ENCODE measurements at places on chromosomes 3 and 15. TPM values are rescaled to one million over a fixed set of nuclear protein-coding genes. Genes with fewer than 3 reads are reported as not detected.

Gene SLCO2A1
- 9.6 TPM for total RNA-seq

Gene PLA2G4E
- 0.05 TPM for total RNA-seq

Gene FAM240A
- not detected for total RNA-seq

Gene RTP3
- total RNA-seq = not detected

Gene EFL1
- 13.6 TPM for total RNA-seq

Gene IRAK2
- 1.4 TPM for total RNA-seq

Gene SLC22A13
- total RNA-seq = not detected

Gene CLDN11
- 12.5 TPM for total RNA-seq

Gene CIDEC
- 1.4 TPM for total RNA-seq

GRCh38 chr15:79896634-79897379, at the start of gene MTHFS:
Gene MTHFS, minus strand, starts transcription at chr15:79897014. Its CDS starts 26 bp downstream, at chr15:79896988.
- DNase-seq = peak; percentile 83

DNA sequence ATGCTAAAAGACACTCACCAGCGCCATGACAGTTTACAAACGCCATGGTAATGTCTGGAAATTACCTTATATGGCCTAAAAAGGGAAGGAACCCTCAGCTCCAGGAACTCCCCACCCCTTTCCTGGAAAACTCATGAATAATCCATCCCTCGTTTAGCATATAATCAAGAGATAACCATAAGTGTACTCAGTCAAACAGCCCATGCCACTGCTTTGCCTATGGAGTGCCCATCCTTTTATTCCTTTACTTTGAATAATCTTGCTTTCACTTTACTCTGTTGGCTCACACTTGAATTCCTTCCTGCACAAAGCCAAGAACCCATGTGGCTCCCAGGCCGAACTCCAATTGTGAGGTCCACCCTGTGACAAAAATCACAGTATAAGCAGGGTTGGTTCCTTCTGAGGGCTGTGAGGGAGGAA, 19.1 kb upstream of the FSTL1 start:
- DNase-seq = no peak

DNA sequence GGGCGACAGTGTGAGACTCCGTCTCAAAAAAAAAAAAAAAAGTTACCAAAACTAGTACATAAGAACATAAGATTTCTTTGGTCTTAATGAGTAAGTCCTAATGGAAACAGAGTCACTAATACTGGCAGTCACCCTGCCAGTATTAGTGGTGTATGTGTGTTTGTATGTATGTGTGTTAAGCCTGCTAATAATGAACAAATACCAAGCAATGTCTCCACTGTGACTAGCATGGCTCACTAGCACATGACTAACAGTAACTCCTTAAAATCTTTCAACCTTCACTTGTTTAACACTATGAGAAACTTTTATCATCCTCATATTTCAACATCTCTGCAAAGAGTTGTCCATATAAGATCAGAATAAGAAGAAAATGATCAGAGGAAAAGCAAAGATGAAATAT, 231.0 kb upstream of the ATP11B start:
- no peak for DNase-seq

- no peak for DNase-seq
Observed at GRCh38 chr3:31765871-31766270, 215.2 kb downstream of the OSBPL10 start.

DNA sequence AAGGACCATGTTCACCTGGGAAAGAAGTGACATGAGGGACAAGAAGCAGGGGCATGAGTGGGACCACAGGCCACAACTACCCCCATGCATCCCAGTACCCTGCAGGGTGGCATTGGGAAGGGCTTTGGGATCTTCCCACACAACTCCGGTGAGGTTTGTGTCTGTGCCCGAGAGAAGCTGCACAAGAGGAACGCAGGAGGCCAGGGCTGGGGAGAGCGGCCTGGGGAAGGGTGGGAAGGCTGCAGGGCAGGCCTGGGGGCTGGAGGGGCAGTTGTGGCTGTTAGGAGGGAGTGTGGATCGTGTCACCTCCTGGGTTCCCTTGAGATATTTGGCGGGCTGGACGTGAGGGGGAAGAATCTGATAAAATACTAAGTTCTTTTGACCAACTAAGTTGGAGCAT, 25.3 kb upstream of the MFSD1 start:
- no peak for DNase-seq

- no peak for DNase-seq
Observed at GRCh38 chr3:51530485-51530884, 8.0 kb upstream of the RAD54L2 start.

DNA sequence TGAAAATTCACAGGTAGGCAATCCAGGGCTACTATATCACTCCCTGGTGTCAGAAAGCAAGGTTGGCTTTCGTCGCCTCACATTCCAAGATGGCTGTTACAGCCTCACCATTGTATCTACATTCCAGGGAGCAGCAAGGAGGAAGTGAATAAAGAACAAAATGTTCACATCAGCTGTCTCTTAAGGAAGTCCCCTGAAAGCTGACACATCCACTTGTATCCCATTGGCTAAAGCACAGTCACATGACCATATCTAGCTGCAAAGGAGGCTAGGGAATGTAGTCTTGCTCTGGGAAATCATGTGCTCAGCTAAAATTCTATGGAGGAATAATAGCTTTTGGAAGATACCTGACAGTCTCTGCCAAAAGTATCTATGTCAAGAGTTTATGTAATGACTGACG, 12.8 kb upstream of the GATA2 start:
- DNase-seq = no peak

- no peak for DNase-seq
Observed at GRCh38 chr3:160691962-160692361, 15.0 kb downstream of the ARL14 start.

DNA sequence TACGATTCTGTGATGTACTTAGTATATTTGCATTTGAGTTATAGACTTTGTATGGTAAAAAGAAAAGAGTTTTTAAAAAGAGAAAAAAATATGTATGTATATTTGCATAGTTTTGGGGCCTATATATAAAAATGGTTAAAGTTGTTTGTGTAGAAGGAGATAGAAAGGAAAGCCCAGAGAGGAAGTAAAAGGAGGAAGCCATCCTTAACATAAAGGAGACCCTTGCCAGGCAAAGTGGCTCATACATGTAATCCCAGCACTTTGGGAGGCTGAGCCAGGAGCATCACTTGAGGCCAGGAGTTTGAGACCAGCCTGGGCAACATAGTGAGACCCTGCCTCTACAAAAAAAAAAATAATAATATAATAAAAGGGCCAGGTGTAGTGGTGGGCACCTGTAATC, 8.4 kb downstream of the SNAP23 start:
- DNase-seq = no peak

DNA sequence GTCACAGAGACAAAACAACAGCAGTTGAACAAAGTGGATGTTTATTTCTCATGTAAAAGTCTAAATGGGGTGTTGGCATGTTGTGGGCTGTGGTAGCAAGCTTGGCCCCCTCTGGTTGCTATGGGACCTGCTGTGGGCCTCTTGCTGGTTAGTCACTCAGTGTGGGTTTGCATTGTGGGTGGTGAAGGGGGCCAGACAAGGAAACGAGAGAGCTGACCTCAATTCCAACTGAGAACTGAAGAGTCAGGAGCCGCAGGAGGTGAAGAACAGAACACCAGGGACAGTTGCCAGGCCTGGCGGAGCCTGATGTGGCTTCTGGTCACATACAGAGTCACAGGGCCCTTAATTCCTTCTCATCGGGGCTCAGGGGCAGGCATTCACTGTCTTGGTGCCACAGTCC, 1.9 kb upstream of the ADPGK start:
- no peak for DNase-seq

DNA sequence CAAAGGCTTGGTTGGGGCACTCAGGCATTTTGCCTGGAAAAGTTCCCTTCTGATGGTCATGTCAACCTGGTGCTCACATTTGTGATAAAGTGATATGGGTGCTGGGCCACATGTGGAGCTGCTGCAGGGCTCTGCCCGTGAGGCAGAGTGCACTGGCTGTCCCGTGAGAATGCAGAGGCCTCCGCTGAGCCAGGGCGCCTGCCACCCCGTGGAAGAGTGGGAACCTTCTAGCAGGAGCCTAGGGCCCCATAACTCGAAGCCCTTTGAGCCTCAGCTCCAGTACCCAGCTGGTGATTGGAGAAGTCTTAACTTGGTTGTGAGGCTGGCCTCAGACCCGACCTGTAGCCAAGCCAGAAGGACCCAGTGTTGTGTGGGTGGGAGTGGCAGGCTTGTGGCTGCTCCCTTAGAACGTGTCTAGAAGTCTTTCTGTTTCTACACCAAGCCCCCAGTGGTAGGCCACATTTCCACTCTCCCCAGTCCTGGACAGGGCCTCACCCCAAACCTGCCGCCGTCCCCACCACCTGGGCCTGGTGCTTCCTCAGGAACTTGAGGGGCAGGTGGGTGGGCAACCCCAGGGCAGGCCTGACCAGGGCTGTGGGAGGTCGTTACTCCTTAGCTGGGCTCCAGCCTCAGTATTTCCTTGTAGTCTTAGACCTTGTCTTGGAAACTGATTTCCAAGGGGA, 19.7 kb downstream of the SEC61A1 start:
- DNase-seq = no peak

DNA sequence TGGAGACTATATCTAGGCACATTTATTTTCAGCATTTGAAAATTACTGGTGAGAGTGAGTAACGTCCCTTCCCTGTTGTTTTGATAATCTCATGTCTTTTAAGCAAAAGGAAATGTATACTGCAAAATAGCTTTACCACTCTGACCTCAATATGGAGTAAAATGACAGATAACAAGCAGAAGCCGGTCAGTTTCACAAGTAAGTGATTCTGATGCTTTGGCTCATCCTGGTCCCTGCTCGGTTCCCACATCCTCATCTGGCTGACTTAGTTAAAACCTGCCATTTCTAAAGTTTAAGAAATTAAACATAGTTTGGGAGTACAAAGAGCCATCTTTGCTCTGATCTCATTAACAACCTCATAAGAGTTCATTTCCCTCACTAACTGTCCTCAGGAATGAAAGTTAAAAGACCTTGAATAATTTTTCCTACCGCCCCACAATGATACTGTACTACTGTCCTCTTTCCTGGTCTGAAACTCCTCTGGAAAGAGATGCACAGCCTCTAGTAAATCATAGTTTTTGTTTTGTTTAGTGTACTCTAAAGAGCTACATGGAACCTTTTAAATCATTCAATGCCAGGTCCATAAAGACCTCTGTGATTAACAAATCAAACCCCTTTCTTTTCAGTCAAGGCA, 72.3 kb upstream of the ICE2 start:
- no peak for DNase-seq

- DNase-seq = no peak
Observed at GRCh38 chr15:78982736-78983135, 37.9 kb upstream of the CTSH start.

All from heart left ventricle (tissue), 16 donors.